Heart right ventricle (tissue), 16 donors: ENCODE measurements at places on chromosomes 16 and 17. TPM values are rescaled to one million over a fixed set of nuclear protein-coding genes. Genes with fewer than 3 reads are reported as not detected.

GRCh38 chr16:75647492-75648264 lies at the start of the genes KARS1 and TERF2IP:
Gene KARS1 (minus strand): TSS chr16:75647665. CDS start chr16:75647639, 26 bp downstream.
Gene TERF2IP (plus strand): TSS chr16:75647773. CDS start chr16:75647883, 110 bp downstream.
- H3K27me3 ChIP-seq: no peaks in the 10 kb centered on the region
- H3K4me1 ChIP-seq: peaks cover 60% of the 10 kb centered on the region
- H3K4me3 ChIP-seq: peak within 1 kb of the TSS; percentile 95
- no peaks in the 10 kb centered on the region for H3K36me3 ChIP-seq

DNA sequence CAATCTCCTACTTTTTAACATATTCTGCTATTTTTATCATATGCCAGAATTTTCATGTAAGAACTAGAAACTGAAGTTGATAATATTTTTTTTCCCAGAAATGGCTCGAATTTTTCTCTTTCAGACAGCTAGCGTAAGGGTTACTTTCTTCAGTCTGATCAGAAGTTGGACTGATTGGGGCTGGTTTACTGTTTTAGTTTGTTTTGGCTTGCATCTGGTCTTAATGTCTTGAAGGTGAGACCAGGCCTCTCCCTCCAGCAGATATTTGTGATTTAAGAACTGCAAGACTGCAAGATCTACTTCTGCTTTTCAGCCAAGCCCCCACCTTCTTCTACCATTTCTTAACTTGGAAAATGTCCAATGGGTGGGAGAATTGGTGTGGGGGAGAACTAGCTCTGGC lies 266.4 kb downstream of the HAPSTR1 start:
- no peak overlapping the region for H3K4me3 ChIP-seq
- H3K27me3 ChIP-seq: no peaks in the 10 kb centered on the region
- H3K4me1 ChIP-seq: no peaks in the 10 kb centered on the region
- no peak overlapping the region for H3K27ac ChIP-seq
- DNase-seq: no peak
- H3K36me3 ChIP-seq: no peaks in the 10 kb centered on the region

- DNase-seq: no peak
- no peaks in the 10 kb centered on the region for H3K36me3 ChIP-seq
- H3K4me3 ChIP-seq: no peak overlapping the region
- no peak overlapping the region for H3K27ac ChIP-seq
These were observed 856.7 kb downstream of the CDH8 start for GRCh38 chr16:61179561-61179960.

- no peak for DNase-seq
- peaks cover 32% of the 10 kb centered on the region for H3K36me3 ChIP-seq
- H3K4me1 ChIP-seq: peaks cover 4% of the 10 kb centered on the region
- H3K27me3 ChIP-seq: no peaks in the 10 kb centered on the region
These were observed 52.3 kb downstream of the TNRC6C start for GRCh38 chr17:78010759-78011158.

GRCh38 chr16:23031508-23032098 lies 117.6 kb downstream of the USP31 start:
- peaks cover 24% of the 10 kb centered on the region for H3K27me3 ChIP-seq
- H3K36me3 ChIP-seq: no peaks in the 10 kb centered on the region
- no peak overlapping the region for H3K27ac ChIP-seq
- no peak for DNase-seq

DNA sequence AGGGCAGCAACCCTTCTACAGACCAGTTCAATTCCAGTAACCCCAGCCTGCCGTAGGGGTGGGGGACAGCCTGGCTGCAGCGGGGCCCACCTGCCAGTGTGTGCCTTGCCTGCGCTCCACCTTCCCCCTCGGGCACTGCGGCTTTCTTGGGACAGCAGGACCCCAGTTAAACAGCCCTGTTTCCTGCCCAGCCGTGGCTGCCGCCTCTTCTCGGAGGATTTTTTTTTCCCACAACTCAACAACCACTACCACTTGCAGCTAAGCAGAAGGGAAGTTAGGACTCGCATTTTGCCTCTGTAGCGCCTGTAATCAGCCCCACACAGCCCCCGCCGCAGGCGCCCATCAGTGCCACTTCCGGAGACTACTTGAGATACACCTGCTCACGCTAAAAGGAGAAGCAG lies 76.1 kb downstream of the RAI1 start:
- no peak for DNase-seq
- H3K27me3 ChIP-seq: no peaks in the 10 kb centered on the region
- H3K4me3 ChIP-seq: no peak overlapping the region
- no peaks in the 10 kb centered on the region for H3K36me3 ChIP-seq
- H3K4me1 ChIP-seq: peaks cover 45% of the 10 kb centered on the region

- H3K27me3 ChIP-seq: no peaks in the 10 kb centered on the region
- peak within 1 kb of the TSS; percentile 85 for H3K4me3 ChIP-seq
- no peaks in the 10 kb centered on the region for H3K36me3 ChIP-seq
- peaks cover 31% of the 10 kb centered on the region for H3K4me1 ChIP-seq
- peak within 1 kb of the TSS; percentile 83 for H3K27ac ChIP-seq
These were observed at the start of gene RUSF1 for GRCh38 chr16:31507929-31508705. Gene RUSF1 (minus strand): TSS chr16:31508391. CDS start chr16:31508373, 18 bp downstream.

- peak overlapping the region; percentile 77 for H3K4me3 ChIP-seq
- no peaks in the 10 kb centered on the region for H3K36me3 ChIP-seq
- peak overlapping the region; percentile 87 for H3K27ac ChIP-seq
- H3K27me3 ChIP-seq: no peaks in the 10 kb centered on the region
- DNase-seq: no peak
- H3K4me1 ChIP-seq: peaks cover 33% of the 10 kb centered on the region
These were observed 1.2 kb downstream of the ABCA5 start for GRCh38 chr17:69325518-69326376.

Gene GPRC5B
- total RNA-seq: 53.4 TPM

- peaks cover 15% of the 10 kb centered on the region for H3K4me1 ChIP-seq
- no peaks in the 10 kb centered on the region for H3K36me3 ChIP-seq
- no peak for DNase-seq
- H3K27me3 ChIP-seq: no peaks in the 10 kb centered on the region
- H3K27ac ChIP-seq: peak overlapping the region; percentile 94
- peak overlapping the region; percentile 76 for H3K4me3 ChIP-seq
These were observed 2.3 kb upstream of the MAZ start for GRCh38 chr16:29804020-29804419.

DNA sequence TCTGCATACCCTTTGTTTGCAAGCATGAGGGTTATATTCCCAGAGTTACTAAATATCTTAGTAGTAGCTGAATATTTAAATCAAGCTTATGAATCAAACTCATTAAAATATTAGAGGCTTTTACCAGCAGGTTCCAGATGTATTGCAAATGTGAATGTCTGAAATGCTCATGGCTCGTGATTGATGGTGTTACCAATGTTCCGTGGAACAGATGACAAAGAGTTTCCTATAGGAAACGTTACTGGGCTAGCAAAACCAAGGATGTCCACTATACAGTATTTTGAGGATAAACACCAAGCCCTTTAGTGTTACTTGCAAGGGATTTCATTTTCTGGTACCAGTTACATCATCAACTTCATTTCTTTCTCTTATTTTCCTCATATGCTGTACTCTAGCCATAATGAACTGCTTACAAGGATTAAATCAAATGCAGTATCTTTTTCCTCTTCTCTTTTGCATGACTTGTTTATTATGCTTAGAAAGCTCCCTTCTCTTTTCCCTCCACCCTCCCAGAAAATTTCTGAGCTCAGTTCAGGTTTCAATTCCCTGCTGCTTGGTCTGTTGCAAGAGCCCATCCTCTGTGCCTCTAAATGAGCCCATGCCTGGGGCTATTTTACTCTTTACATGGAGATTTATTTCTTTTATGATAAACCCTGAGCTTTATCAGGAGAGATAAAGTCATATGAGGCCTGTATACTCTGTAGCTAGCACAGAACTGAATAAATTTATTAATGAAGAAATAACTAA lies 1537.1 kb upstream of the GOT2 start:
- no peak overlapping the region for H3K27ac ChIP-seq
- H3K27me3 ChIP-seq: no peaks in the 10 kb centered on the region
- no peaks in the 10 kb centered on the region for H3K4me1 ChIP-seq
- no peak for DNase-seq
- H3K36me3 ChIP-seq: no peaks in the 10 kb centered on the region
- no peak overlapping the region for H3K4me3 ChIP-seq
